ENCODE measurements at places on chromosomes 2 and 18.

GRCh38 chr2:8015848-8016600 is 665.8 kb upstream of the ID2 start:
- no peak for DNase-seq

DNA sequence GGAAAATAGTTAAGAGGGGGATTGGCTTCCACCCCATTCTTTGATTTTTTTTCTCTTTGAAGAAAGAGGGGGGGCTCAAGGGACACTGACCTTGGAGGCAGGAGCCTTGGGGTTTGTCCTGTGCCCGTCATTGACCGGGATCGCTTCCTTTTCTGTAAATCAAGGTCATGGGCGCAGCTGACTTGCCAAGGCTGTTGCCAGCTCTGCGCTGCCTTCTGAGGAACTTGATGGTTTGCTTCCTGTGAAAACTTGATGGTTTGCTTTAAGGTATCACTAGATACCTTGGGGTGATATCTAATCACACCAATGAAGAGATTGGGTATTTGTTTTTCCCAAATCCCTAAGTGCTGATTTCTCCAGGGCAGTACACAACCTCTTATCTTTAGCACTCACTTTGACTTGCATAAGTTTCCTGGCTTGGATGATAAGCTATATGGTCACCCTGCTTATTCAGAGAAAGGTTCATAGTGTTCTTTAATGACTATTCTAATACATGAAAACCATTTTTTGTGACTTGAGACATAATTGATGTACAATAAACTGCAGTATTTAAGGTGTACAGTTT is 56.0 kb downstream of the DGKD start:
- DNase-seq = no peak

DNA sequence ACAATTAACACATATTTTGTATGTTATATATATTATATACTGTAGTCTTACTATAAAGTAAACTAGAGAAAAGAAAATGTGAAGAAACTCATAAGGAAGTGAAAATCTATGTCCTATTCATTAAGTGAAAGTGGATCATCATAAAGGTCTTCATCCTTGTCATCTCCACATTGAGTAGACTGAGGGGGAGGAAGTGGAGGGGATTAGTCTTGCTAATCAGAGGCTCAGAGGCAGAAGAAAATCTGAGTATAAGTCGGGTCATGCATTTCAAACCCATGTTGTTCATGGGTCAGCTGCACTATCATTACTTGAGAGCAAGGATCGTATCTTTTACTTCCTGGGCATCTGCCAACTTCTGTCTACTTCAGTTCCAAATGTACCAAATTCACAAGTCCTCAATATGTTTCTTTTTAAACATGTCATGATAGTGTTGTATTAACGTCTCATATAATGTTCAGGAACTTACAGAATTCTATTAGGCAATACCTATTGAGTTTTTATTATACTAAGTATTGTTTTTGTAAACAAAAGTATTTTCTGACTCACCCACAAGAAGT is 208.9 kb upstream of the BOD1L2 start:
- no peak for DNase-seq

DNA sequence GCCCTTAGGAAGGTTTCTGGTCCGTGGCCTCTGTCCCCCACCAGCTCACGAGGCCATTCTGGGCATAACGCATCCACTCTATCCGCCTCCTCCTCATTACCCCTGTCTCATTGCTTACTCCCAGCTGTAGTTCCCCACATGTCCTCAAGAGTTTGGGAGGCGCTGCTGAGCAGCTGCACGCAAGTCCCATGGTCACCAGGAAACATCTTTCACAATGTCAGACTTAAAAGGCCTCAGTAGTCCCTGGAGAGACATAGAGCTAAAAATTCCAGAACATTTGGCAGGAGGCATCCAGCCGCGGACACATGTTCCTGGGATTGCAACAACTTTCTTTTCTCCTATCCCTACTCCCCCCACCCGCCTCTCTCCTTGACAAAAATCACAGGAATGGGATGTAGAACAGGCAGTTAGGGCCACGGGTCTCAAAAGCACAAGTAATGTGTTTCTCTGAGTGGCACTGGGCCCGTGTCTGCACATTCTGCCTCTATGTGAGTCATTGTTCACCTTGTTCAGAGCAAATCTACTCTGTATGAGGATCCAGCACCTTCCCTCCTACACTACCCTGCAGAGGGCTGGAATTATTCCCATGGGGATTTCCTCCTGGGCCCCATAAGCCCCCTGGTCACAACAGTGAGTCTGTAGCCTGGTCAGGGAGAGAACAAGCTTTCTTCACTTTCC is 8.1 kb downstream of the LBH start:
- peak; percentile 77 for DNase-seq

DNA sequence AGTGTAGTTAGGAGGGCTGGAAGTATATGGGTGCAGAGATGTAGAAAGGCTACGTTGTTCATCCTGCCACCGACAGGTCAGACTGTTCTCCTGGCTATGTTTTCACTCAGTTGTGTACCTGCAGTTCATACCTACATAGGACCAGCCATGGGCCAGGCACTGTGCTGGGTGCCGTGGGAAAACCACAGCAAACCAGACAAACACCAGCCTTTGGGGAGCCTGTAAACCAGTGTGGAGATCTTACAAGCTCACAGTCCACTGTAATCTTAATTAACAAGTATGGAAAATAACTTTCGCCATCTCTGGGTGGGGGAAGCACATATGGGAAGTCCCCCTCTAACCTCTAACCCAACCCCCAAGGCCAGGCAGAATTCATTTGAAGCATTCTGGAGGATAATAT is 12.7 kb downstream of the NCK2 start:
- DNase-seq = no peak

- DNase-seq = no peak
Observed at GRCh38 chr2:2575870-2576386, 244.9 kb upstream of the MYT1L start.

DNA sequence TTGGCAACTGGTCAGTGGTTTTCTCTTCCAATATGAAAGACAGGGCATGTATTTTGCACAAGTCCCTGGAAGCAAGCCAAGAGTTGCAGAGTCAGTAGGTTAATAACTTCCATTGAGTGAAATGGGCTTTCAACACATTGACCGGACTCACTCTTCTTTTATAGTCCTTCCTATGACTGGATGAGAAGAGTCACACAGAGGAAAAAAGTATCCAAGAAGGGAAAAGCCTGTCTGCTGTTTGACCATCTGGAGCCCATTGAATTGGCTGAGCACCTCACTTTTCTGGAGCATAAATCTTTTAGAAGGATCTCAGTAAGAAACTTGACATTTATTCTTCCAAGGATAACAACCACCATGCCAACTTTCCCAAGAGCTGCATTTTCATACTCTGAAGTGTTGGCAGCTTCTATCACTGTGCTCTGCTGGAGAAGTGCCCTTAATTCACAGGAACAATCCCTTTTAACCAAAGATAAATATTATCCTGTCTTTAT is 45.4 kb downstream of the RASGRP3 start:
- DNase-seq = no peak

DNA sequence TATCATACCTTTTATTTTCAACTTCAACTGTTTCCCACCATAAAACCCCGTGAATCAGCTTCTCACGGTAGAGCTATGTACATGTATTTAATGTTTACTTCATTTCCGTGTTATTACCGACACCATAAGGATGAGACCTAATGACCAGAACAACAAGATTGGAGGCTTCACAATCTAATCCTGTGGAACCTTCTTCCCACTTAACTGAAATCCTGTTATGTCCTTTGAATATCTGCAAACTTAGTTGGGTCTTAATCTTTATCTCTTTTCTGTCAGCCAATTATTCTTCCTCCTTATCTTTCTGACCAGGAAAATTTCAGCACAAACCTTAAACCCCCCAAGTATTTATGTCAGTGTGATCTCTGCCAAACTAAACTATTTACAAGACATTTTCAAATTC is 214.4 kb downstream of the TMX3 start:
- DNase-seq = no peak

- DNase-seq = no peak
Observed at GRCh38 chr18:37657493-37657892, 91.9 kb upstream of the CELF4 start.

DNA sequence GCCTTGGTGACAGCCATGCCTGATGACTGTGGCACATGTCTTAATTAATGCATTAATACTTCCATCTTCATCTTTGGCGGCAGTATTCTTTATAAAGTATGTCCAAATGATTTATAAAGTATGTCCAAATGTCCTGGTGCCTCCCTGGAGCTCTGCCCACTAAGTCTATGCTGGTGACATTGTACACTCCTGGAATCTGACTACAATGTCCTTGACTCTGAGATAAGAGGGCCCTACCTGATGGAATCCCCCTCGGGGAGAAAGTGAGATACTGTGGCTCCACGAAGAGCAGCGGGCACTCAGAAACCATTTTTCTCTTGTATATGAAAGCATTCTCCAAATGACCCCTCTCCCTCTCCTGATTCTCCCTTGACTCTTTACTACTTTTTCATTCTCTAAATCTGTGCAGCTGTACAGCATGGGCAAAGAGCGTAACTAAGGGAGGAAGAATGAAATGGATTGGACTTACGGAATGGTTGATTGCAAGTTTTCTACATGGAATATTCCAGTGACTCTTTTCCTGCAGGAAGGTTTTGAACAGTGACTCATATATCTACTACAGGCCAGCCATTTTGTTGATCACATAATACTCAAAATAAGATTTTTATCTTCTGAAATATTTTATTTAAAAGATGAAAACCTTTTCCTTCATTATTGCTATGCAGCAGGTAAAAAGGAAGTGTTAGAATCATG is 17.3 kb downstream of the RAB12 start:
- no peak for DNase-seq

DNA sequence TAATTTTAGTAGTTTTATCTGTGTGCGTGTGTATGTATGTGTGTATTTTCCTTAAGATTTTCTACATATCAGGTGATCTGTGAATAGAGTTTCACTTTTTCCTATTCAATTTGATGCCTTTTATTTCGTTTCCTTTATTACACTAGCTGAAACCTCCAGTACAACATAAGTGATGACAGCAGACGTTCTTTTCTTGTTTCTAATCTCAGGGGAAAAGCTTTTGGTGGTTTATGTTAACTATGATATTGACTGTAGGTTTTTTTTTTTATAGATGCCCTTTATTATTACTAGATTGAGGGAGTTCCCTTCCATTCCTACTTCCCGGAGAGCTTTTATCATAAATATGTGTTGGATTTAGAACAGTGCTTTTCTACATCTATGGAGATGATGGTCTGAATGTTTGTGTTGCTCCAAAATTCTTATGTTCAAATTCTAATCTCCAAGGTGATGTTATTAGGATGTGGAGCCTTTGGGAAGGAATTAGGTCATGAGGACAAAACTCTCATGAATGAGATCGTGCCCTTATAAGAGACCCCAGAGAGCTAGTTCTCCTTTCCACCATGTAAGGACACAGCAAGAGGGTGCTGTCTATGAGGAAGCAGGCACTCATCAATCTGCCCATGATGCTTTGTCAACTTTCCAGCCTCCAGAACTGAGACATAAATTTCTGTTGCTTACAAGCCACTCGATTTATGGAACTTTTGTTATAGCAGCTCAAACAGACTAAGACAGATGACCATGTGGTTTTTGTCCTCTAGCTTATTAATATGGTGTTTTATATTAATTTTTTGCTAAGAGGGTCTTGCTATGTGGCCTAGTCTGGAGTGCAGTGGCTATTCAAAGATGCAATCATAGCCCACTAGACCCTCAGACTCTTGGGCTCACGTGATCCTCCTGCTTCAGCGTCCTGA is 5.9 kb upstream of the RHBDD1 start:
- DNase-seq = no peak

DNA sequence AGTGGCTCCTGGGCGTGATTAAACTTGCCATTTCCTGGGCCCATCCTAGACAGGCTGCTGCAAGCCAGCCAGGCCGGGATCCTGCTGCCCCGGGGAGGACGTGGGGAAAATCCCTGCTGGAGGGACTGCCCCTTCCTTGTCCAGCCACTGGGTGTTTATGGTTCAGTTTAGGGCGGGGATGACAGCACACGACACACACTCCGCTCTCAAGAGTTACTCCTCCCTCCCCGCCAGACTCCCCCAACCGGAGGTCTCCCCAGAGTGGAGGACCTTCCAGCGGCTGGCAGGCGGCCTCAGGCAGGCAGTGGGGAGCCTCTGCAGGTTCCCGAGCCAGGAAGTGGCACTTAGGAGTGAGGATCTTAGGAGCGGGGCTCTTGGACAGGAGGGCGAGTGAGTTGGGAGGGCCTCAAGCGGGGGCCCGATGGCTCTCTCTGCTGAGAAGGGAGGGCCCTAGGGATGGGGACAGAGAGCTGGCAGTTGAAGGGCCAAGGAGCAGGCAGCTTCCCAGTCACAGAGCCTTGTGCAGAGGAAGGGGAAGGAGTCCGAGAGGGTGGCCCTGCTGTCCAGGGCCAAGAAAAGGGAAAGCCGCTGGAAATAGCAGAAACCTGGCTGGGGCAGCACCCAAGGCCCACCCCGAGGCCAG is 5.7 kb upstream of the GPR35 start:
- DNase-seq = no peak

DNA sequence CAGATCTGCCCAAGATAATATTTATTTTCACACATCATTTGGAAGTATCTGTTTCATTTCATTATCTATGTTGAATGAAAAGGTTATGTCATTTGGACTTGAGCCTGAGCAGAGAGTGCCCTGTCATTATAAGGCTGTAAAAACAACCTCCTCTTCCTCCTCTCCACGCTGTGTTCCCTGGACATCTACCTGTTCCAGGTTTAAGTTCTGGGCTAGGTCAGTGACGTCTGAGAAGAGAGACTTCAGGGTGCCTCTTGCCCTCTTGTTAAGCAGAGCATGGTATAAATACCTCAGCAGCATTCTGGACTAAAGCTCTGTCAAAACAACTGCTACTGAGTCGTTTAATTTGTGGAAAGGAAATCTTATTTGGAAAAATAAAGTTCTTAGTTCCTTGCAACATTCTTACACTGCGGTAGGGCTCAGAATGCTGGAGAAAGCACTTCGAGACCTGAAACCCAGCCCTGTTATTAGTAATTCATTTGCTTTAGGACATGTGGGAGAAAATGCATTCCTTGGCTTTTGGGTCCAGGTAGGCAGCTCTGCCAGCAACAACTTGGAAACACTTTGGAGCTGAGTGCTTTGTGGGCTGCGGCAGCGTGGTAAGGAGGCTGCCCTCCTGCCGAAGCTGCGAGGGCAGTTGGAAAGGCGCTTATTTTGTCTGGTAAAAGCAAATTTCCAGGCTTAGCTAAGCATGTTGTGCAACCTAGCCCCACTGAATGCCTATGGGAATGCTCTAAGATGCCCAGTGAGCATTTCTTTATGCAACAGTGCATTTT is 91.8 kb upstream of the NEDD4L start:
- DNase-seq = no peak

- no peak for DNase-seq
Observed at GRCh38 chr2:69280796-69281412, 106.1 kb downstream of the GFPT1 start.

All from germinal center (tissue), 1 donor.